ENCODE measurements at places on chromosomes 2 and 18.
A peak's percentile ranks its signal among the peaks of the same experiment; 100 is the strongest.

- no peak for ATAC-seq
These were observed 79.6 kb upstream of the GCFC2 start for GRCh38 chr2:75790121-75790813.

GRCh38 chr2:106581755-106582147 is 94.6 kb downstream of the CD8B2 start:
- ATAC-seq = no peak

DNA sequence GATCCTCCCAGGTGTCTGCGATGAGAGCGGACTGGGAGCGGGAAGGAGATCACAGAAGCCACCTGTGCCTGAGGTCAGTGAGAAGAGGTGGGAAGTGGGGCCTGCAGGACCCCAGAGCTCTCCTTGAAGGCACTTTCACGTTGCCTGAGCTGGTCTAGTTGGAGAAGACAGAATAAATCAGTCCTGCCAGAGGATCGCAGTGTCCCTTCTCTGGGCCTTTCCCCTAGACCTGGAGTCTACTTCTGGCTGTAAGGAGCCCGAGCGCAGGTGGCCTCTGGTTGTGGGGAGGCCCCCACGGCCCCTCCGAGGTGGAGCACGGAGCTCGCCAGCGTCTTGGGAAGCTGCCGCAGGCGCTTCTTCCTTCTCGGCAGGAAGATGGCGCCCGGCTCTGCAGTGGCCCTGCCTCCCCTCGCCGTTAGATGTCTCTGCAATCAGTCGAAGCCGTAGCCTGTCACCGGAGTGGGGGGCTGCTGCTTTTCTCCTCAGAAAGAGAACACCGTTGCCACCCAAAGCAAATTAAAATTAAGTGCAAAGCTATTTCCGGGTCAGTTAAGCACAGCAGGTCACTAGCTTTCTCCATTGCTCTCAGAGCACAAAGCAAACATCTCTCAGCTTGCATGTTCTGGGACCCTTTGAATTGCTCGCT is 212.0 kb upstream of the MYT1L start:
- no peak for ATAC-seq

DNA sequence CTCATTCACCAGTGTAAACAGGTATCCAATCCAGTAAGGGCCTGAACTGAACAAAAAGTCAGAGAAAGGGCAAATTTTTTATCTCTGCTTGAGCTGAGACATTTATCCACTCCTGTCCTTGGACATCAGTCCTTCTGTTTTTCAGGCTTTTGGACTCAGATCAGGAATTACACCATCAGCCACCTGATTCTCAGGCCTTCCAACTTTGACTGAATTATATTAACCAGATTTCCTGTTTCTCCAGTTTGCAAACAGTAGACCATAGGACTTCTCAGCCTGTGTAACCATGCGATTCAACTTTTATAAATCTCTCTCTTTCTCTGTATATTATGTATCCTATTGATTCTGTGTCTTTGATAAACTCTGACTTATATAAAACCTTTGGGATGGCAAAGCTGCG is 289.3 kb upstream of the CDH2 start:
- no peak for ATAC-seq

DNA sequence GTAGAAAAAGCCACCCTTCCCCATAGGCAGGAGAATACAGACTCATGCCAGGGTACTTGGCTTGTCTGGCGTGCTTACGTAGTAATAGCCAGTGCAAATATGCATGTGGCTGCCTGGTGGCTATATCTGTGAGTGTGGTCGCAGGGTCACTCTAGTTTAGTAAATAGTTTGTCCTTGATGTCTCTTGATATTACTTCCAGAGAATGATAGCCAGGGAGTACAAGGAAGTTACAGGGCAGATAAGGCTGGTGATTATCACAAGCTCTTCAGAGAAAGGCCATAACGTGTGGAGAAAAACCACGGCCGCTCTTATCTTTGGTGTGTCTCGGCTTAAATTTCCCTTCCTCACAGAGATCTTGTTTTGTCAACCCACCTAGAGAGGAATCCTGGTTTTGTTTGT is 54.3 kb upstream of the SLC39A10 start:
- no peak for ATAC-seq

GRCh38 chr2:19611491-19612332 is 253.3 kb upstream of the OSR1 start:
- ATAC-seq = no peak

GRCh38 chr18:72104851-72105250 is 439.3 kb downstream of the CBLN2 start:
- ATAC-seq = no peak

DNA sequence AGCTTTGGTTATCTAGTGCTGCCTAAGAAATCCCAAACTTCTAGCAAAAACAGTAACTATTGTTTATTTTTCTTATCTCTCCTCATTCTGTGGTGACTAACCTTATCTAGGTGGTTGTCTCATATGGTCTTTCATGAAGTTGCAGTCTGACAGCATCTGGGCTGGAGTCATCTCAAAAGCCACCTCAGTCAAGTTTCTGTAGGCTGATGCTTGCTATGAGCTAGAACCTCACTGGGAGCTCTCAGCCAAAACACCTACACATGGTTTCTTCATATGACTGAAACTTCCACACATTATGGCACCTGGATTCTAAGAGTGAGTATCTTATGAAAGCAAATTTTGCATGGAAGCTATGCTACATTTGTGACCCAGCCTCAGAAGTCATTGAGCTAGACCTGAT is 596.4 kb upstream of the VRK2 start:
- ATAC-seq = peak; percentile 83

DNA sequence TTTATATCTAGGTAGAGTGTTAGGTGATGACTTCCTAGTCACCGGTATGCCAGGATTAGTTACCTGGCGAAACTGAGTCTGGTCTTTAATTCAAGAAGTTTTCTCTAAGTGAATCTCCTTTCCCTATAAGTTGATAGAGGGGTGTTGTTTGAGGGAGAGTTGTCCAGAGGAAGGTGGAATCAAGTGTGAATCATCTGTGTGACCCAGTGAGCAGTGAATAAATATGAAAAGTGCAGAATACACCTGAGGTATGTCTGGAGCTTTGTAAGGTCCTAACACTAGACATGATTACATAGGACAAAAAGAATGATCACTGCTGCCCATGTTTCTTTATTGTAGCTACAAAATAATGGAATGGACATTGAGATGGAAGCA is 11.2 kb downstream of the POU3F3 start:
- ATAC-seq = no peak

Measured in stimulated activated memory B cell treated with anti-CD40 and anti-IgM and Interleukin-4, amounts not matched to agents 10 μg/mL and 1 μg/mL and 100 μg/mL, for 72 hours (primary cell).